ENCODE measurements at places on chromosomes 2 and 18. TPM values are rescaled to one million over a fixed set of nuclear protein-coding genes. Genes with fewer than 3 reads are reported as not detected.

- no peak for DNase-seq
These were observed 23.0 kb downstream of the FAM171B start for GRCh38 chr2:186716899-186717298.

Gene PID1
- total RNA-seq = 2.1 TPM

Gene ACADL
- not detected for total RNA-seq

DNA sequence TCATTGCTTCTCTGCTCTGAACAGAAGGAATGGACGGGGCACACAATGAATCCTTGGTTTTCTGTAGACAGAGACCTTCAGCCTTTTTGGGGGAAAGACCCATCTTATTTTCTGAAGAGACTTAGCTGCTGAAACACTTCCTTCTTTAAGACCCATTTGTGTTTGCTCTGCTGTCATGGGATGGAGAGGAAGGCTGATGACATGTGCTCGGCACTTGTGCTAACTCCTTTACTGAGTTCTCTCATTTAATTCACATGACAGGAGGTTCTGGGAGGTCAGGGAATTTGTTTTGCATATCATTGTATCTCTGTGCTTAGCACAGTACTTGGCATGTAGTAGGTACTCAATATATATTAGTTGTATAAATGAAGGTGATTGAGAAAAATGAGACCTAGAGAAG, 39.0 kb downstream of the OXER1 start:
- DNase-seq = no peak

Gene KLF7
- 13.1 TPM for total RNA-seq

GRCh38 chr2:62197011-62197924, 1.4 kb downstream of the B3GNT2 start:
- no peak for DNase-seq

GRCh38 chr2:63712748-63713147, 124.0 kb downstream of the MDH1 start:
- no peak for DNase-seq

- DNase-seq = peak; percentile 42
These were observed 4.5 kb upstream of the GPR55 start for GRCh38 chr2:230929381-230930148.

DNA sequence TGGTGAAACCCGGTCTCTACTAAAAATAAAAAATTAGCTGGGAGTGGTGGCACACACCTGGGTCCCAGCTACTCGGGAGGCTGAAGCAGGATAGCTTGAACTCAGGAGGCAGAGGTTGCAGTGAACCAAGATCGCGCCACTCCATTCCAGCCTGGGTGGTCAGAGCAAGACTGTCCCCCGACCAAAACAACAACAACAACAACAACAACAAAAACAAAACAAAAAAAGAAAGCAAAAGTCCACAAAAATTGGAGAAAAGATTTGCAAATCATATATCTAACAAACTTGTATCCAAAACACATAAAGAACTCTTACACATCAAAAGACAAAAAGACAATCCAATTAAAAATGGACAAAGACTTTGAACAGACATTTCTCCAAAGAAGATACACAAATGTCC, 10.4 kb downstream of the PPM1G start:
- no peak for DNase-seq

Data from SJSA1 (cell line).